ENCODE measurements at places on chromosomes 2 and 18.

DNA sequence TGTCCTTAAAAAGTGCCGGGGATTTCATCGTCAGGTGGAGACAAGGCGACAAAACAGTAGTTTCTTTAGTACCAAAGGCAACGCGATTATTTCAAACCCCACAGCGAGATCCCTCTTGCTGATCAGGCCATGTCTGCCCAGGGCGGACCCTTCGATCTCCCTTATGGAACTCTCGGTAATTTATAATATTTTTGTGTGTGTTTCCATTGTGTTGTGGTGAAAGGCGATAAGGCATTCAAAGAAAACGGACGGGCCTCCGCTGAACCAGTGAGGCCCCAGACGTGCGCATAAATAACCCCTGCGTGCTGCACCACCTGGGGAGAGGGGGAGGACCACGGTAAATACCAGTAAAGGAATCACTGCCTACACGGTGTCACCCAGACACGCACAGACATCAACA is 1.4 kb upstream of the GAD1 start:
- no peak for DNase-seq

DNA sequence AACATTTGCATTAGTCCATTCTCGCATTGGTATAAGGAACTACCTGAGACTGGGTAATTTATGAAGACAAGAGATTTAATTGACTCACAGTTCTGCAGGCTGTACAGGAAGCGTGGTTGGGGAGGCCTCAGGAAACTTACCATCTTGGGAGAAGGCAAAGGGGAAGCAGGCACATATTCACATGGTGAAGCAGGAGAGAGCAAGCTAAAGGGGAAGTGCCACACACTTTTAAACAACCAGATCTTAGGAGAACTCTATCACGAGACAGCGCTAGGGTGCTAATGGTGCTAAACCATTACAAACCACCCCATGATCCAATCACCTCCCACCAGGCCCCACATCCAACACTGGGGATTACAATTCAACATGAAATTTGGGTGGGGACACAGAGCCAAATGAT is 201.7 kb upstream of the MGAT5 start:
- no peak for DNase-seq

DNA sequence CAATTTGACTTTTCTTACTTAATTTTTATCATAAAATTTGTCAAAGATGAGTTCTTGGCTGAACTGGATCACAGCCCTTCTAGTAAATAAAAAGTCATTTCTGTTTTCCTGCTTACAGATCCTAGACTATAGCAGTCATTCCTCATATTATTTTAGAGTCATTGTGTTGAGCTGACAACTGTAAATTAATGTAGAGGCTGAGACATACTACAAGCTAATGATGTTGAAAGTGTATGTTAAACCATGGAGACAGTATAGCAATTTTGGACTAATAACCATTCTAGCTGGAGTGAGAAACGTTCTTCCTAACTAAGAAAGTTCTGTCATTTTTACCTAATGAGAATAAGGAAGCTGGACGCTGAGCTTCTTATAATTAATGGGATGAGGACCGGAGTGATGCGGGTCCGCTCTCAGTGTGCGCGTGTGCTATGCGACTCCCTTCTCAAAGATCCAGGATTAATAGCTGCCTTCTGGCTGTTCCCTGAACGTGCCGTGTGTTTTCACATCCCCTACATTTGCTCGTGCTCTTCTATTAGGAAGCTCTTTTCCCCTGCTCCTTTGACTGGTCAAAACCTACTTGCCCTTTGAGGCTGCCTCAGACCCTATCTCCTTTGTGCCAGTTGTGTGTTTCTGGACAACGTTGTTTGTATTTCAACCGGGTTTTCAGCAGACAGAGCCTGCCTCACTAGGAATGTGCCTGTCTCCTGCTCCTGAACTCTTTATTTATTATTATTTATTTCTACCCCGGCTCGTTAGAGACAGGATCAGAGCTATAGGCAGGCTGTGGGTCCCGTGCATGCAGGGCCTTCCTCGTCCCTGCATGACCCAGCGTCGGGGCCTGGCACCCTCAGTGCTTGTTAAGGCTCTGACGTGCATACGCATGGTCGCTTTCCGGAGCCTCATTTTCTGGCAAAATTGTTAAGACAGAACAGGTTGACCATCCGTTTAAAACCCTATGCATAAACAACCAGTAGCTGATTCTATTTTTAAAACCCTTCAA is 182.6 kb downstream of the DCDC2C start:
- no peak for DNase-seq

GRCh38 chr2:101558740-101559525 is 84.0 kb upstream of the RFX8 start:
- no peak for DNase-seq

DNA sequence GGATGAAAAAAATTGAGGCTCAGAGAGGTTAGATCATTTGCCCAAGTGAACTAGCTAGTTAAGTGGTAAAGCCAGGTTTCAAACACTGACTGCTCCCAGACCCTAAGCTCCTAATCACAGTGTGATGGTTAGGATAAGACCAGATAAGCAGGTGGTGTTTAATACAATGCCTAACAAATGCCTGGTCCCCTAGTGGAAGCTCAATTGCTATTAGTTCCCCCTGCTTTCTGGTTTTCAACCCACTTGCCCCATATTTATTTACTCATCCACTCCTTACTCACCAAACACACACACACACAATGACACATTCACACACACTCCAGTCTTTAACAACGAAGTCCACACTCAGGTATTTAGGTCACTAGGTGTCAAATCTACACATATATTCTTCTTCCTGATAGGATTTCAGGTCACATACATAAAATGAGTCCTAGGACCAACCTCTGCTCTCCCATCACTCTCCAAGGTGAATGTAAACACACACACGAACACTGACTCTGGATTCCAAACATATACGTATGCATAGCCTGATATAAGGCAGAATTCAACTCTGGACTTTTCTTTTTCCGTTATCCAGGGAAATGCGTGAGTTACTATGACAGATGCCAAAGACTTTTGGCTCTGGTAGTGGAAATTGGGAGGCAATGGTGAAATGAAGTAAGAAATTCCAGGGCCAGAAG is 73.6 kb upstream of the TSPYL6 start:
- no peak for DNase-seq

DNA sequence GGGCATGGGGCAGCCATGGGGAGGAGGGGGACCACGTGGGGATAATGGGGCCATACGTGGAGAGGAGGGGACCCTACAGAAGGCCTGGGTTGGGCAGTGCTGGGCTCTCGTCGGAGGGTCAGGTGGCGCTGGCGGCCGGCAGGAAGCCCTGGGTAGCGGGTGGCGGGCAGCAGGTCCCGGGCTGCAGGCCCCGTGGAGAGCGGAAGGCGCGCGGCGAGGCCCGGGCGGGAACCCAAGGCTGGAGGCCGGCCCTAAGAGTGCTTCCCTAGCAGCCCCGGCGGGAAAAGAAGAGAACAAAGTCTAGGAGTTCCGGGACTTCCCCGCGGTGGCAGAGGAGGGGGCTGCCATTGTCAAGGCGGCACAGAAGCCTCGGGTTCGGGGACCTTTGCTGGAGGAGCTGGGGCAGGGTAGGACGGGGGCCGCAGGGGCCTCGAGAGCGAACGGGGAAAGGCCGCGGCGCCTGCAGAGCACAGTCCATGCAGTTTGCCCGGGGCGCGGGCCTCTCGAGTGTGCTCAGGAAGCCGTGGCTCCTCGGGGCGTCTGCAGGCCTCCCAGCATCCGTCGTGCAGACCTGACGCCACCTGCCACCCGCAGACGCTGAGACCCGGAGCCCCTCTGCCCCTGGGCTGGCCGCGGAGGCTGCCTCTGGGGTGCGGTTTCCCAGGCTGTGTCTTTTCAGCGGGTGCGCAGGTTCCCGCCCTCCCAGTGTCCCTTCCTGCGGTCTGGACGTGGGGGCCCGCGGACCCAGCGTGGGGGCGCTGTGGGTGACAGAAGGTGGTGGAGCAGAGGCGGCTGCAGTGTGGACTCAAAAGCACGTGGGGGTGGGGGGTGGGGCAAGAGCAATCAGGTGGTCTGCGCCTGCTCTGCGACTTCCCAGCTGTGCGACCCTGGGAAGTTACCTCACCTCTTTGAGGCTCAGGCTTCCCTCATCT is 19.4 kb upstream of the NCL start:
- peak; percentile 33 for DNase-seq

Data from stimulated activated CD4-positive, alpha-beta T cell treated with anti-CD3 and anti-CD28 coated beads, Interleukin-4, amount 100 ng/mL, for 24 hours (primary cell).